ENCODE measurements at places on chromosomes 7 and 10.

GRCh38 chr10:86744067-86744725 lies 12.2 kb upstream of the BMPR1A start:
- DNase-seq = no peak

GRCh38 chr10:78729366-78729765 lies 339.4 kb upstream of the ZMIZ1 start:
- DNase-seq = no peak

- no peak for DNase-seq
Measured at GRCh38 chr10:82866424-82867020, 991.5 kb downstream of the NRG3 start.

DNA sequence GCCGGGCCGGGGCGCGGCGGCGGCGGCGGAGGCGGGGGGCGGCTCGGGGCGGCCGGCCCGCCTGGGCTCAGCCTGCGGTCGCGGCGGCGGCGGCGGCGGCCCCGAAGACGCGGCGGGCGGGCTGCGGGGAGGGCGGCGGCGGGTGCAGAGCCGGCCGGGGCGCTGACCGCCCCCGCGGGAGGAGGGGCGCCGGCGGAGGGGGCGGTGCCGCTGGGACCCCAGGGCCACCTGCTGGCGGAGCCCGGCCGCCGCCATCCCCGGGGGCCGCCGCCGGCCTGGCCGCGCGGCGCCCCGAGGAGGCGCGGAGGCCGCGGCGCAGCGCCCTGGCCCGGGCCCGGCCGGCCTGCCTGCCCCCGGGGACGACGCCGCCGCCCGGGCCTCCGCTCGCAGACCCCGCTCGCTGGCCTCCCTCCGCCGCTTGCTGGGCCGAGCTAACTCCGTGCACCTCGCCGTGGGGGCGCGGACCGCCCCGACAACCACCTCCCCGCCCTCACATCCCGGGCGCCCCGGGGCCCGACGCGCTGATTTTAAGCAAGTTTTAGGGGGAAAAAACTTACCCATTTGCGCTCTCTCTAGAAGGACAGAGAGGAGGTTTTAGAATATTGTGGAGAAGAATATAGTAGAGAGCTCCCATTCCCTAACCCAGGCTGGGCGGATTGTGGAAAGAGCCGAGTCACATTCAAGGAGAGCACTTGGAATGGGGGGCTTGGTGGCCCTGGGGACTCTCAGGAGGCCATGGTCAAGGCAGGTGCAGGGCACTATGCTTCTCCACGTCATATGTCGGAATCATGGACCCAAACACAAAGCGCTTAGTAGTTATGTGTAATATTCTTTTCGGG lies at the start of gene BEND7:
Gene BEND7 (minus strand): TSS at position 140 of the 839 bp plus-strand sequence. CDS start 481 bp downstream, outside the sequence.
- DNase-seq = no peak

DNA sequence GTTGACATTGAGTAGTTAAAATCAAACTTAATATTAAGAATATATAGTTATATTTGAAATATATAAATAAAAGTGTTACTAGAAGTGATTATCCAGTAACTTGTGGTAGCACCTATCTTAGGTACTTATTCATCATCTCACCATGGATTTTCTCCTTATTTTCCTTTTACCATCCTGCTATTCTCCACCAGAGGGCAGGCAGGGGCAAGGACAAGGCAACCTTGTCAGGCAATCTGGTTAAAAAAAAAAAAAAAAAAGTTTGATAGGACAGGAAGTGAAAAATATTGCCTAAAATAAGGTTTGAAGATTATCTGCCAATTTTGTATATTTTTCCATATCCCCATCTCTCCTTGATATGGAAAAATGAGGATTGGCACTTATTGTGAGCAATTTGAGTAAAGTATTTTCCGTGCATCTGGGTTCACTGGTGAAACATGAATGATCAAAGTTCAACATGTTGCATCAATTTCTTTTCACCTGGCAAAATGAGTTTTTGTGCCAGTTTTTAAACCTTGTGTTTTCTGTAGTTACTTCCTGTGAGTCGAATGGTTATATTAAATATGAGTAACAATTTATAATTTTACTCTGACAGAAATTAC lies 256.7 kb downstream of the AGMO start:
- DNase-seq = no peak

DNA sequence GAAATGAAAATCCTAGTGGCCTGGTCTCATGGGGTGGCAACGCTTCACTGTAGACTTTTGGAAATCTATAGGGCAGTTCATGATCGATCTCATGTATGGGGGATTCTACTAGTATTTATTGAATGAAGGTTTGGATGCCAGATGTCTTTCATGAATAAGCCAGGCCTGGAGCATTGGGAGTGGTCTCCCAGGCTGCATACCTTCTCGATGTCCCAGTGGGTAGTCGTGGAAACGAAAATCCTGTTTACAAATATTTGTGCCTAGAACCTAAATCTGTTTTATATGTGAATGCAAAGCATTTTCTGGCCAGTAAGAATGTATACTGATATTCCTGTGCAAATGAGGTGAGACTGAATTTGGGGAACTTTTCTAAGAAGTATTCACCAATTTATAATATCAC lies 105.0 kb upstream of the C1QL3 start:
- no peak for DNase-seq

GRCh38 chr10:6514844-6515780 lies 65.0 kb downstream of the PRKCQ start:
- no peak for DNase-seq

DNA sequence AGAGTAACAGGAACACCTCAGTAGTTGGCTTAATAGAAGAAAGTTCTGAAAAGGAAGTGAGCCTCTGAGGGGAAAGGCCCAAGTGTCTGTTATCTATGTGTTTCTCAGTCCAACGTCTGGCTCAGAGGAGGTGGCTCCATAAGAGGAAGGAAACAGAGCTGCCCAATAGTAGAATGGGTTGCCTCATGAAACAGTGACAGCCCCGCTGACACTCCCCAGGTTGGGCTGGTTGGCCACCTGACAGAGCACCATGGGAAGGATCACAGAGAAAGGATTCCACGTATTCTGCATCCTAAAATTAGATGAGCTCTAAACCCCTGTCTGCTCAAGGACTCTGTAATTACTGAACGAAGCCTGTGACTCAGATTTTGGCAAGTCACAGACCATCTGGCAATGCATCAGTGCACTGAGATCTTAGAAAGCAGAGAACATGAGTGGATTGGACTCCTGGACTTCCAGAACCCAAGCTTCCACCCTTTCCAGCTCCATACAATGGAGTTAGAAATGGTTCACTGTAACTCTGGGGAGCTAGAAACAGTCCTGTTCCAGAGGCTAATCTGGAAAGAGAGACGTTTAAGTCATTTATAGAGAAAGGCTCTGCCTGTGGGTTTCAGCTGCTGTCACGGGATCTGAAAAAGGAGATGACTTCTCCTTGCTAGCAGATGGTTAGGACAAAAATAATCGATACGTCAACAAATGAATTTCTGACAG lies 2.9 kb downstream of the PKD2L1 start:
- DNase-seq = no peak

GRCh38 chr10:131580674-131581073 lies 269.2 kb upstream of the TCERG1L start:
- DNase-seq = no peak

GRCh38 chr7:83696101-83696500 lies 47.2 kb upstream of the SEMA3E start:
- no peak for DNase-seq

GRCh38 chr10:20233423-20233822 lies 417.2 kb downstream of the PLXDC2 start:
- DNase-seq = no peak

- DNase-seq = no peak
Measured at GRCh38 chr10:4431114-4431863, 394.7 kb upstream of the AKR1E2 start.

DNA sequence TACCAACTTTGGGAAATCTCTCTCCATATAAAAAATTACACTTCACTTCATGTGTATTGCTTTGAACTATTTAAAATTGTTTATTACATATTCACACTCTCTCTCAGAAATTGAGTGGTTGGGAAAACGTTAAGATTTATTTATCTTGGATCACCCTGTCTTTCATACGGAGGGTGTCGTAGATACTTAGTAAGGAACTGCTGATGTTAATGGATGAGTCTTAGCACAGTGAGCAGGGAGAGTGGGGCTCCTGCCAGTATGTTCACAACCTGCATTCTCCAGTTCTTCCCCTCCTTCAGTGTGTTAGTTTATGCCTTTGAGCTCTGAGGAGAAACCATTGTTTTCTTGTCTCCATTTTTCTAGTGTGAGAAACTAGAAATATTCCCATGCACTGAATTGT lies 67.1 kb downstream of the CDK14 start:
- DNase-seq = no peak

- DNase-seq = no peak
Measured at GRCh38 chr10:88082391-88082790, 219.0 kb downstream of the PTEN start.

DNA sequence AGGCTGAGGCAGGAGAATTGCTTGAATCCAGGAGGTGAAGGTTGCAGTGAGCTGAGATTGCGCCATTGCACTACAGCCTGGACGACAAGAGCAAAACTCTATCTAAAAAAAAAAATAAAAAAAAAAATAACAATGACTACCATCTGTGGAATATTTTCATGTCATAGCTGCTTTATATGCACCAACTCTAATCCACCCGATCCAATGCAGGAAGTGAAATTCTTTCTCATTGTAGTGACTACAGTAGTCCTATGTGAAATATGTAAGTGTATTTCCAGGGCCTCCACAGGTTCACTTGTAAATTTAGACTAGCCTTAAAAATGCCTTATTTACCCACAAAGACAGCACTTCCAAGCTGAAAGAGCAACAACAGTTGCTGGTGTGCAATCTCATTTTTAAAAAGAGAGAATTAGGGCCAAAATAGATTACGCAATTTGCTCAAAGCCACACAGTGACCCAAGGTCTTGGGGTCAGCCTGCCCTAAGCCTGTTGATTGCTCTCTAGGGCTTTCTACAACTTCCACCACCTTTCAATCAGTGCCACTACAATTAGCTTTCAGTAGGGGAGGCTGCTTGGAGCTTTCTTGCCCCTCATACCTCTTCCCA lies 25.8 kb upstream of the EGFR start:
- DNase-seq = no peak

DNA sequence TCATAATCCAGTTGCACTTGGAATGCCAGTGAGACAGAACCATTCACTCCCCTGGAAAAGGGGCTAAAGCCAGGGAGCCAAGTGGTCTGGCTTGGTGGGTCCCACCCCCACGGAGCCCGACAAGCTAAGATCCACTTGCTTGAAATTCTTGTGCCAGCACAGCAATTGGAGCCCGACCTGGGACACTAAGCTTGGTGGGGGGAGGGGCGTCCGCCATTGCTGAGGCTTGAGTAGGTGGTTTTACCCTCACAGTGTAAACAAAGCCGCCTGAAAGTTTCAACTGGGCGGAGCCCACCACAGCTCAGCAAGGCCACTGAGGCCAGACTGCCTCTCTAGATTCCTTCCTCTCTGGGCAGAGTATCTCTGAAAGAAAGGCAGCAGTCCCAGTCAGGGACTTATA lies 200.7 kb upstream of the NPSR1 start:
- DNase-seq = no peak

DNA sequence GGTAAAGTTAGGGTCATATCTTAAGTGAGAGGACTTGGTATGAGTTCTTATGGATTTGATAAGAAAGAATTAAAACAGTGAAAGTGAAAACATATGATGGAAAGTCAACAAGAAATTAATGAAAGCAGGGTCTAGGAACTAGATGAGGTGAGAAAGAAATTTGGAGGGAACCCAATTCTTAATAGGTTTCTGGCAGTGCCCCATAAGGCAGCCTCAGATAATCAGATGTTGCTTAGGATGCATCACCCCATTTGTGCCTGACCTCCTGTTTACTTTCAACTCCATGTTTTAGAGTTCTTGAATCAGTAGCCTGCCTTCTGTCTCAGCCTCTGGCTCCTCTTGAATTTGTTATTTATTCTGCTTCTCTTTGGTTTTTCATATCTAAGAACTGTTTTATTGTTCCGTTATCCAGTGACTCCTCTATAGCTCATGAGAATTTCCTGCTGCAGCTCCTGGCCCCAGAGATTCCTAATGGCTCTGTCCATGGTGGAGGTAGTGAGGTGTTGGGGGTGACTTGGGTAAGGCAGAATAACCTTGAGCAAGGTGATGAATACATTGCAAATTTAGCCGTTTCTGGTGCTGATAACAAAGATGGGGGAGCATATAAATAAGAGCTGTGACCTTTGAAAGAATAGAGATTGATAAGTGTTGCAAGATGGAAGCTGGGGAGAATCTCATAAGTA lies 17.6 kb downstream of the ITGB8 start:
- no peak for DNase-seq

DNA sequence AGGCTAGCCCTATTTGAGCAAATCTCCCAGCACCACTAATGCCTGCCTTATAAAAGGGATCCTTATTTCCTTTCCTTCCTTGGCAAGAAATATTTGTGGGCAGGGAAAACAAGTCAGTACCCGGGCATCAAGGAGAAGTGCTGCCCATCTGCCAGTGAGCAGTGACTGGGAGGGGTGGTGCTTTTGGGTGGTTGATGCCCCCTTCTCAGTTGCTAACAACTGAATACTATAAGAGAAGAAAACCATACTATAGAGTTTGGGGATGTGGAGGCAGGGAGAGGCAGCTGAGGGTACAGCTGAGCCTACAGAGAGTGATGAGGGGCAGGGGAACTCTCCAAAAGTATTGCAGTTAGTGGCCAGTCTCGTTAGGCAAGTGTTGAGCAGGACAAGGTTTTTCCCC lies 39.3 kb downstream of the OGDH start:
- DNase-seq = no peak

- no peak for DNase-seq
Measured at GRCh38 chr7:110621289-110621688, 469.6 kb upstream of the LRRN3 start.

DNA sequence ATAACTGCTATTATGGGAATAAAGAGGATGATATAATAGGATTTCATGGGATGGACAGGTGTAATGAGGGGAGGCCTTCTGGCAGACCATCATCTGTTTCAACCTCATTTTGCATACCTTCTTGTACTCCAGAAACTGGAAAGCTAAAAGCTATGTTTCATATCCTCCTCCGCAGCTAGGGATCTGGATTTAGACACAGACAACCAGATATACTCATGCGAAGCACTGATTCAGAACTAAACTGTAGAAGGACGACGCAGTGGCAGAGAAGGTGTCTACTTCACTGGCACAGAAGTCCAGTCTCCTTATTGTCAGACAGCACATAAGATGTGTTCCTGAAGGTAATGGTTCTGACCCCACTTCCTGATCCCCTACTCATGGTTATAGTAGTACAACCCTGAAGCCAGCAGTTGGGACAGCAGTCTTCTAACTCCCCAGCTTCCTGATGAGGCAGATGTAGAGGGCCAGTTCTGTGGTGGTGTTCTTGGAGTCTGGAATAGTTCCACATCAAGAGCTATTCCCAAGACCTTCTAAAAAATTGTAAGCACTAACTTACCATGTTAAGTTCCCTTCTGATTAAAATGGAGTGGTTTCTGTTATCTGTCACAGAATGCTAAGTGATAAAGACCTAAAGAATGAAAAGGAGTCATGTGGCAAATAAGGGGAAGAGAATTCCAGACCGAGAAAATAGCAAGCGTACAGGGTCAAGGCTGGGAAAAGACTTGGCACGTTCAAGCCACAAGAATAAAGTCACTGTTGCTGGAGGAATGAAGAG lies 550.3 kb downstream of the GRM8 start:
- DNase-seq = no peak

- DNase-seq = no peak
Measured at GRCh38 chr10:6642876-6643275, 62.8 kb upstream of the PRKCQ start.

GRCh38 chr7:83574616-83575015 lies 74.3 kb downstream of the SEMA3E start:
- DNase-seq = no peak

- DNase-seq = no peak
Measured at GRCh38 chr10:30160271-30160982, 101.0 kb upstream of the JCAD start.

- no peak for DNase-seq
Measured at GRCh38 chr10:67837541-67838314, at the start of gene DNAJC12. DNAJC12 (minus strand) TSS chr10:67838188; CDS start chr10:67838011, 177 bp downstream.

GRCh38 chr7:69295977-69296376 lies 302.3 kb upstream of the AUTS2 start:
- DNase-seq = no peak

Measured in activated gamma-delta T cell treated with anti-CD3 and anti-CD28 coated beads, Interleukin-2, amount 50 U/mL, for 16 hours (primary cell).